ENCODE measurements at places on chromosomes 11 and 22.

DNA sequence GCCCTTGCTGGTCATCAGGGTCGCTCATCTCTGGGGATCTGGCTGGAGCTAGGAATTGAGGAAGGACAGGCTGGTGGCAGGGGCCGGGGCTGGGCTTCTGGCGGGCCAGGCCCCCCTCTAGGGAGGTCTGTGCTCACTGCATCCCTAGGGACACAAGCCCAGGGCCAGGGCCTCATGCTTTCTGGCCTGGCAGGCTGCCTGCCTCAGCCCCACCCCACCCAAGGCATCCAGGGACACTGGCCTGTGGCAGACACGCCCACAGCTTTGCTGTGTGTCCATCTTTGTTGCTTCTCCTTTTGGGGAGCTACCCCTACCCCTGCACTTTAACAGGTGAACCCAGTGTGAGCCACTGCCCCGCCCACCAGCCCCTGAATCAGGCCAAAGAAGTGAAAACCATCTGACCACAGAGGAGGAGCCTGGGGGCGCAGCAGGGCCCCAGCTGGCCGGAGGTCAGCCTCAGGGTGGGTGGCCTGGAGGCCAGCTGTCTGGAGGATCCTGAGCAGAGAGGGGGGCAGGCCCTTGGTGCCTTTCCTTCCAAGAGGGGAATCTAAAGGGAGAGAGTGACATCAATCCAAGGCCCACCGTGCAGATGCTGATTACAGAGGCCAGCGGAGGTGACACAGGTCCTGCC is 26.8 kb upstream of the CELSR1 start:
- DNase-seq = no peak

DNA sequence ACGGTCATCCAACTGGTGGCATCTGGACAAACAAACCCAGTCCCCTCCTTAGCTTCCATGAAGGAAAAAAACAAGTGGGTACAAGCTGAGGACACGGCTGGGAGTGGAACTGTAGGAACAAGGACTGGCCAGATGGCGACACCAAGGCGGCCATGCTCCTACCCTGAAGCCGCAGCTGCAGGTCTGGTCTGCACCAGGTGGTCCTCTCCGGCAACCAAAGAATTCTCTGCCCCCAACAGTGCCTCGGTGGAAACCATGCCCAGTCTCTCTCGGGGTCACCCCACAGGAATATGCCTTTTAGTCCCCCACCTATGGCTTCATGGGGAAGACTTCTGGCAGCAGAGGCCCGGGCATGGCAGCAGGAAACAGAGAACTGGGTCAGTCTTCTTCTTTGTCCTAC is 22.6 kb downstream of the OVOL1 start:
- no peak for DNase-seq

- DNase-seq = no peak
Measured at GRCh38 chr22:17944256-17944655, 80.1 kb downstream of the MICAL3 start.

- no peak for DNase-seq
Measured at GRCh38 chr22:26785932-26786331, 128.5 kb downstream of the MIAT start.

- no peak for DNase-seq
Measured at GRCh38 chr22:26610996-26611395, 6.8 kb downstream of the CRYBB1 start.

- DNase-seq = peak; percentile 24
Measured at GRCh38 chr11:34570584-34570983, 50.3 kb upstream of the EHF start.

GRCh38 chr11:63985812-63986155 is 454 bp upstream of the OTUB1 start:
- DNase-seq = peak; percentile 75

DNA sequence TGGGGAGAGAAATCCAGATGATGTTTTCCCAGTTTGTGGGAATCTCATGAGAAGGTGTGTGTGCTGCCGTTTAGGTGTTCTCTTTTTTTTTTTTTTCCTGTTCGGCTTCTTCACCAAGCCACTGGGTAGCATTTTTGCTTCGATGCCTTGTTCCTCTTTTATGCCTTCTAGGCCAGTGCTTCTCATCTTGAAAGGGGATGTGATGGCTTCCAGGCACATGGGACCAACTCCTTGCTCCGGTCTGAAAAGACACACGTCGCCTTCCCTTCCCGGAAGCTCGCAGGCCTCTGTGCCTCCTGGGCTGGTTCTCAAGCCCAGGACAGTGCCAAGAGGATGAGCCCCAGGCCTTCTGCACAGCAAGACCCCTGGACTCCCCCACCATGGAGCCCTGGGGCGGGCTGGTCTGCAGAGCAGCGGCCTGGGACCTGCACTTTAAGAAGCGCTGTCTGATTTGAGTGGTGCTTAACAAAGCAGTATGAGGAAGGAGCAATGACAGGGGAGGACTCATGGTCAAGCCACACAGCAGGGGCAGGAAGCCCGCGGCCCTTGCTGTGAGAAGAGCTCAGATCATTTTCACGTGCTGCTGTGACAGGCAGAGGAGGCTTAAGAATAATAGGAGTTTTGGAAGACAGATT is 158.8 kb downstream of the MPPED1 start:
- DNase-seq = no peak

Measured in activated CD4-positive, alpha-beta T cell treated with anti-CD3 and anti-CD28 coated beads, Interleukin-2, amount 50 U/mL, for 48 hours (primary cell).